ENCODE measurements at places on chromosomes 12 and 14. TPM values are rescaled to one million over a fixed set of nuclear protein-coding genes. Genes with fewer than 3 reads are reported as not detected.

- H3K4me1 ChIP-seq, result peaks cover 5% of the 10 kb centered on the region
- H3K36me3 ChIP-seq, result peaks cover 8% of the 10 kb centered on the region
- no peak overlapping the region for H3K27ac ChIP-seq
- DNase-seq, result no peak
Observed at GRCh38 chr14:31449971-31450610, 7.2 kb downstream of the DTD2 start.

- H3K36me3 ChIP-seq, result no peaks in the 10 kb centered on the region
- no peak overlapping the region for H3K27ac ChIP-seq
- peaks cover 7% of the 10 kb centered on the region for H3K4me1 ChIP-seq
- H3K4me3 ChIP-seq, result no peak overlapping the region
Observed at GRCh38 chr14:49857427-49858003, 4.9 kb upstream of the NEMF start.

DNA sequence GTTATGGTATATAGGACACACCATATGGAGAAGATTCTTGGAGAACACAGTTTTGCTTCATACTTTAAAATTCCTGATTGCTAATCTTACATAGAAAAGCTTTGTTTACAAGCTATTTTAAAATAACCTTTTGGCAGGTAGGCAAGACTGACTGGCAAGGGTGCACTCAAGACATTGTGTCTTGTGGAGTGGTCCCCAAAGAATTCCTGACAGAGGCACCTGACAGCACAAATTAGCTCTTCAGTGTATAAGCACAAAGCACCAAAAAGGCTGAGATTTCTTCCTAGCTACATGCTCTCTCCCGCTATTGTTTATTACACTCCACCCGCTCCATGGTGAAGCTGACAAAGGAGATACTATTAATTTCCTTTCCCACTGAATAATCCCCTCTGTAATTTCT lies 139.4 kb downstream of the MON2 start:
- no peak overlapping the region for H3K4me3 ChIP-seq
- H3K27ac ChIP-seq, result no peak overlapping the region
- H3K27me3 ChIP-seq, result no peaks in the 10 kb centered on the region
- no peaks in the 10 kb centered on the region for H3K36me3 ChIP-seq
- H3K4me1 ChIP-seq, result peaks cover 9% of the 10 kb centered on the region
- no peak for DNase-seq

DNA sequence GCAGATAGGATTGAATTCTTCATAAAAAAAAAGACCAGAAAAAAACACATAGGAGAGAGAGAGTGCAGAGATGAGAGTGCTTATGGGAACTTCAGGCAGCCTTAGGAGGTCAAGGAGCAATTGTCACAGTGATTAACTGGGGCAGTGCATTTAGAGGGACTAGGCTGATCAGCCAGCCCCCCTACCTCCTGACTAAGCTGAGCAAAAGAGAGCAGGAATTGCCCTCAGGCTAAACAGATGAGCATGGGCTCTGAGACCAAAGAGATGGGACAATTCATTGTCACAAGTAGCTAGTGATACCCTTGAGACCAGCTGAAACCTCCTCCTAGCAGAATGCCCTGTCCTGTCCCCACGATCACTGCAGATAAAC lies 124.0 kb downstream of the BTG1 start:
- H3K27ac ChIP-seq, result no peak overlapping the region
- DNase-seq, result no peak
- no peak overlapping the region for H3K4me3 ChIP-seq
- H3K36me3 ChIP-seq, result no peaks in the 10 kb centered on the region
- H3K27me3 ChIP-seq, result no peaks in the 10 kb centered on the region
- no peaks in the 10 kb centered on the region for H3K4me1 ChIP-seq

DNA sequence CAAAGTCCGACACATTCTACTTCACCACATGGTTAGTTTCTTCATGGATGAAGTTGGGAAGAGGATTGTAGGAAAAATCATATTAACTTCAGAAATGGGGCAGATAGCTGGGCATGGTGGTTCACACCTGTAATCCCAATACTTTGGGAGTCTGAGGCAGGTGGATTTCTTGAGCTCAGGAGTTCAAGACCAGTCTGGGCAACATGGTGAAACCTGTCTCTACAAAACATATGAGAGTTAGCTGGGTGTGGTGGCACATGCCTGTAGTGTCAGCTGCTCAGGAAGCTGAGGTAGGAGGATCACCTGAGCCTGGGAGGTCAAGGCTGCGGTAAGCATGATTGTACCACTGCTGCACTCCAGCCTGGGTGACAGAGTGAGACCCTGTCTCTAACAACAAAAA lies 49.5 kb upstream of the PCED1B start:
- H3K27me3 ChIP-seq, result no peaks in the 10 kb centered on the region
- H3K36me3 ChIP-seq, result no peaks in the 10 kb centered on the region
- DNase-seq, result no peak
- H3K27ac ChIP-seq, result no peak overlapping the region
- H3K4me1 ChIP-seq, result no peaks in the 10 kb centered on the region

DNA sequence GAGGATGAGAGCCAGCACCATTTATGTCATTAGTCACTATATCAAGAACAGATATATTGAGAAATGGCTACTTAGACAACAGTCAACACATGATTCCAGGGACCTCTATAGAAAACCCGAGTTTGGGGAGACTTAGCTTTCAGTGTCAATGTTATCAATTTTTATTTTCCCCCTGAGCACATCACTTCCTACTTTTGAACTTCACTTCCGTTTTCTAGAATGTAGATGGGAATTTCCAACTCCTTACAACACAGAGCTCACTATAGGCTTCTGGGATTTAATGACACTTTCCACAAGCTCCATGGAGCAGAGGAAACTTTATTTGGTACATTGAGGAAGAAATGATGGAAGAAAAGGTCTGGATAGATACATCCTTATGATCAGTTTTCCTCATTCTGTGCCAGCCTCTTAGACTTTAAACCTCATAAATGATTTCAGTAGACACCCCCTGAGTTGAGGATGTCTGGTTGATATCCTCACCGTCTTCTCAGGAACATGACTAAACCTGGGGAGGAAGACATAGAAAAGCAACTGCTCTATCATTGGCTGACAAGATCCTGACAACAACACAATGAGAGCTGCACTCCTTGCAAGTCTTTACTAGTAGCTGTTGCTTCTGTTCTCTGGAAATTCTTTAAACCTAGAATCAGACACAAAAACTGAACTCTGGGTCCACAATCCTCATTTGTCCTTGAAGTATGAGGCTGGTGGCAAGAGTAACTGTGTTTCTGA lies 449.4 kb upstream of the OR4E1 start:
- H3K36me3 ChIP-seq, result no peaks in the 10 kb centered on the region
- H3K27ac ChIP-seq, result no peak overlapping the region
- DNase-seq, result no peak
- H3K4me3 ChIP-seq, result no peak overlapping the region

DNA sequence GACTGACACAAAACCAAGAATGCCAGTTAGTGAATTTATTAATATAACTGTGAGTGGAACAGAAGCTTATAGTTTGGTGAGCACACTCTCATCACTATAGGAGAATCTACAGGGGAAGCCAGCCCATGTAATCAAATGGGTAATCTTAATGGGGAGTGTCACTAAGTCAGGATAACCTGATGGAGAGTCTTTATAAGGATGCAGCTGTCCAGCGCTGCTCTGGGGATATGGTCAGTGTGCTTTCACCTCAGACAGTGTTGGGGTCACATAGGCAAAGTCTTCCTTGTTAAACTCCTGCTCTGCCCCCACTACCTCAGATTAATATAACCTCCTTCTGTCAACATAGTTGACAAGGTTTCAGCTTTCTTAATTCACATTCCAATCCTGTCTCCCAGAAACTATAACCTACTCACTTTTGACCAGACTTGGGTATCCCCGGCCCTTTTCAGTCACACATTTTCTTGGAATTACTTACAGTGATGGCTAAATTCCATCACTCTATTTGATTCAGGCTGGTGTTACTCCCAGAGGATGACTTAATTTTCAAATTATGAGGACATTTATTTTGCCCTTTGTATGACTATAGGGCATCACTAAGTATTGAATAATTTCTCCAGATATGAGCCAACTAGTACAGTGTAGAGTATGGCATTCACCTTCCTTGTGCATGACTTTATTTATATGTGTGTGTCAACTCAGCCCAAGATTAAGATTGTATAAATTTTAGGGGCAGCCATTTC lies 13.2 kb downstream of the STK38L start:
- H3K27me3 ChIP-seq, result no peaks in the 10 kb centered on the region
- no peaks in the 10 kb centered on the region for H3K36me3 ChIP-seq
- no peak for DNase-seq
- peaks cover 71% of the 10 kb centered on the region for H3K4me1 ChIP-seq
- no peak overlapping the region for H3K4me3 ChIP-seq
- peak overlapping the region; percentile 55 for H3K27ac ChIP-seq

DNA sequence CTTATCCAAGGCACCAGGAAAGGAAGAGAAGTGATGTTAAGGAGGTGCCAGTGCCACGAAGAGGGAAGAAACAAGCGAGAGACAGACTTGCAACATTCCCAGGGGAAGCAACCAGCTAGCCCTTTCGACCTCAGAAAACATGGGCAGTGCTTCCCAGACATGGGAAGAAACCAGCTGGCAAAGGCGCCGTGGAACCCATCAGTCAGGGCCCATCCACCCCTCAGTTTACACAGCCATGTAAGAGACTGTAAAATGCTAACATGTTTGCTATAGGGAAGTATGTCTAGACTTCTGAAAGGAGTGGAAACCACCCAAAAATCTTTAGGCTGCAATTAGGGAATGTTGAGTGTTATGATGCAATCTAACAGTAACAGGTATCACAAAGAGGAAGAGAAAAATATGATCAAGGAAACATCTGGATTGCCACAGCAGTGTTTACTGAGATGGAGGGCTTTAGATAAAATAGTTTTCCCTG lies 26.3 kb downstream of the ANAPC5 start:
- H3K27me3 ChIP-seq, result no peaks in the 10 kb centered on the region
- H3K4me1 ChIP-seq, result no peaks in the 10 kb centered on the region
- no peak for DNase-seq
- H3K36me3 ChIP-seq, result peaks cover 53% of the 10 kb centered on the region
- H3K27ac ChIP-seq, result no peak overlapping the region
- no peak overlapping the region for H3K4me3 ChIP-seq

DNA sequence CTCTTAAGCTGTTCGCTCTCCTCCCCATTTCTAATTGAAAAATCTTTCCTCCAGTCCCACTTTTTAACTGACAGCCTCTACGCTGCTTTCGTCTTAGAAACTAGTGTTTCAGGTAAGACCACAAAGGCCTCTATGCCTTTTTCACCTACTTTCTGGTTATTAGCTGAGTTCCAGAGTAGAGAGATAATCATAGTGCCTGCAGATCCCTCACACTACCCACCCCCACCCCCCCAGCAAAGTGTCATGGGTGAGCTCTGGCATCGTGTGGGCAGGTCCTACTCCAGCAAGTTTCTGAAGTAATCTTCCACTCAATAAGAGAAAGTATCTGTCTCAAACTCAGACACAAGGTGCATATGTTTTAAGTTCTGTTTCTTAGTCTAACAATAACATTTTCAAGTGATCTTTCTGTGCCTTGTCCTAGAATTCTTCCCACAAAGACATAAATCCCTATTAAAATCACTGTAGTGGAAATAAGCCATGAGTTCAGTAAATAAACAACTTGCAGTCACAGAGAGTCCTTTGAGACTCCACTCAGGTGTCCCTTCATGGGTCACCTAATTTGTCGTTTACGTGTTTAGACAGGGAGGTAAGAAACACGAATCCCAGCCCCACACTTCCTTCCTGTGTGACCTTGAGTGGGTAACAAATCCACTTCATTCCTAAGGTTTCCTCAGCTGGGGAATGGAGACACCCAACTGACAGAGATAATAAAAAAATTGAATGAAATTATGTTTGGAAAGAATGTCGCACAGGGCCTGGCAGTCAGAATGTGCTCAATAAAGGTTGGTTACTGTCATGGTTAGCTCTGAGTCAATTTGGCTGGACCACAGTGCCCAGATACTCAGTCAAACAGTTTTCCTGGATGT lies 228.9 kb upstream of the CAND1 start:
- DNase-seq, result no peak
- no peaks in the 10 kb centered on the region for H3K4me1 ChIP-seq
- H3K27ac ChIP-seq, result no peak overlapping the region
- H3K4me3 ChIP-seq, result no peak overlapping the region

- H3K27me3 ChIP-seq, result no peaks in the 10 kb centered on the region
- peaks cover 17% of the 10 kb centered on the region for H3K36me3 ChIP-seq
- DNase-seq, result no peak
- no peak overlapping the region for H3K27ac ChIP-seq
- no peak overlapping the region for H3K4me3 ChIP-seq
Observed at GRCh38 chr14:77549451-77549850, 50.8 kb upstream of the ISM2 start.

- H3K4me1 ChIP-seq, result no peaks in the 10 kb centered on the region
- H3K4me3 ChIP-seq, result no peak overlapping the region
- H3K27ac ChIP-seq, result no peak overlapping the region
- no peaks in the 10 kb centered on the region for H3K27me3 ChIP-seq
- DNase-seq, result no peak
- H3K36me3 ChIP-seq, result no peaks in the 10 kb centered on the region
Observed at GRCh38 chr14:94515426-94515825, 6.2 kb upstream of the SERPINA12 start.

GRCh38 chr12:64621257-64621942 lies 11.1 kb downstream of the RASSF3 start:
- H3K4me3 ChIP-seq, result peak overlapping the region; percentile 30
- H3K27ac ChIP-seq, result peak overlapping the region; percentile 87
- DNase-seq, result no peak

- no peak for DNase-seq
- no peaks in the 10 kb centered on the region for H3K4me1 ChIP-seq
- H3K36me3 ChIP-seq, result no peaks in the 10 kb centered on the region
- no peaks in the 10 kb centered on the region for H3K27me3 ChIP-seq
- no peak overlapping the region for H3K27ac ChIP-seq
Observed at GRCh38 chr14:32865827-32866376, 72.8 kb upstream of the NPAS3 start.

GRCh38 chr12:104180374-104180773 lies 35.2 kb upstream of the TXNRD1 start:
- peaks cover 46% of the 10 kb centered on the region for H3K4me1 ChIP-seq
- H3K36me3 ChIP-seq, result no peaks in the 10 kb centered on the region
- no peak for DNase-seq
- no peaks in the 10 kb centered on the region for H3K27me3 ChIP-seq
- no peak overlapping the region for H3K4me3 ChIP-seq

GRCh38 chr14:50398189-50398580 lies 1.5 kb upstream of the CDKL1 start:
- H3K4me3 ChIP-seq, result no peak overlapping the region
- no peak overlapping the region for H3K27ac ChIP-seq
- no peaks in the 10 kb centered on the region for H3K36me3 ChIP-seq
- H3K27me3 ChIP-seq, result no peaks in the 10 kb centered on the region
- peaks cover 3% of the 10 kb centered on the region for H3K4me1 ChIP-seq

The SERPINA3 gene
- 252 TPM for total RNA-seq

The DAD1 gene
- total RNA-seq, result 236 TPM

The TXNDC16 gene
- total RNA-seq, result 10.5 TPM

The HVCN1 gene
- total RNA-seq, result 14.5 TPM

The DEGS2 gene
- 0.28 TPM for total RNA-seq

The ALDH1L2 gene
- 16.5 TPM for total RNA-seq

The GYS2 gene
- not detected for total RNA-seq

The C12orf60 gene
- 0.27 TPM for total RNA-seq

All from thoracic aorta (tissue), 2 donors.